Activated CD8-positive, alpha-beta memory T cell treated with anti-CD3 and anti-CD28 coated beads, Interleukin-2, amount 50 U/mL, for 4 hours (primary cell): ENCODE measurements at places on chromosomes 1 and 21.

DNA sequence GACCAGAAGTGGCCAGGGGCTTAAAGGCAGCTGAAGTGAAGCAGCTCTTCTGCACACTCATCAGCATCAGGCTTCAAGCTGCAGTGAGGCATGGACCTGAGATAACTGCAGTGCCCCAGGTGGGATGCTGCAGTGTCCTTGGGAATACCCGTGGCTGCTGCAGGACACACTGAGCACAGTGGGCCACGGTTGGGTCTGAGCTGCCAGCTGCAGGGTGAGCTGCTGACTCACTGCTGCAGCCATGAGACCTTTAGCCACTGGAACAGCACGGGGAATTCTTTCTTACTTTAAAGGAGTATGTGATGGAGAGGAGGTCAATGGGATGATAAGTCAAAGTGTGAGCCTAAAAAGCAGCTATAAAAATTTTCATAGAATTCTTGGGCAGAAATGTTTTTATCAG is 102.1 kb downstream of the XCL2 start:
- DNase-seq, result no peak

- DNase-seq, result no peak
Observed at GRCh38 chr1:159081626-159082025, 5.1 kb upstream of the AIM2 start.

GRCh38 chr1:235679005-235679404 is 29.4 kb upstream of the GNG4 start:
- DNase-seq, result no peak

- no peak for DNase-seq
Observed at GRCh38 chr1:55318116-55318817, 103.1 kb upstream of the USP24 start.

DNA sequence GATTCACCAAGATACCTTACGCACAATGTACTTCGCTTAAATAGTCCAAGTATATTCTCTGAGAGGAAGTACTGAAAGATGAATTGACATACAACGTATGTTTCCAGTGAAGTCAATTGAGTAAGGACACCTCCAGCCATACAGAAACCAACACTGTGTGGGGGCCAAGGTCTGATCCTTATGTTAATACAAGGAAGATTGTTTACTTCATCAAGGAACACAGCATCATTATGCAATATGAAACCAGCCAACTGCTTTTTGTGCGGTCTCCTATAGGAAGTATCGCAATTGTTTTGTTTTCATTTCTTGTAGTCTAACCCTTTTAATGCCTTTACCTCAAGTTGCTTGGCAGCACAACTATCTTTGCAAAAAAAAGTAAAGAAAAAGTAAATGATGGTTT is 28.2 kb upstream of the TEKT2 start:
- no peak for DNase-seq

- no peak for DNase-seq
Observed at GRCh38 chr1:115336741-115337140, 1.3 kb downstream of the NGF start.

GRCh38 chr1:36557041-36558000 is 74.6 kb upstream of the CSF3R start:
- no peak for DNase-seq

DNA sequence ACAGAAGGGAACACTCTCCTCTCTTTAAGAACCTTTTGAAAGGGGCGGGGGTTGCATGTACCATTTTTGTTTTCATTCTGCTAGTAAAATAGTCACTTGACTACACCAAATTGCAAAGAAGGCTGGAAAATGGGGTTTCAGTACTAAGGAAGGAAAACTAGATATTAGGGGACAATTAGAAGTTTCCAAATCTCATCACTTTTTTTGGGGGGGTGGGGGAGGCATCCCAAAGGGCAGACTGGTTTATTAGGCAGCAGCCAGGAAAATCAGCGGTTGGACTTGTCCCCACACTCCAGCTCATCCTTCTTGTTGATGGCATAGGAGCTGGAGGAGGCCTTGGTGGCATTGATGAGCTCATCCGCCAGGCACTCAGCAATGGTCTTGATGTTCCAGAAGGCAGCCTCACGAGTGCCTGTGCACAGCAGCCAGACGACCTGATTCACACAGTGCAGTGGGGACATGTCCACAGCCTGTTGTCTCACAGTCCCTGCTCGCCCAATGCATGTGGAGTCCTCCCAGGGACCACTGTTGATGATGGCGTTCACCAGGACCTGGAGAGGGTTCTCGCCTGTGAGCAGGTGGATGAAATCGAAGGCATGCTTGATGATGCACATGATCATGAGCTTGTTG is 1.7 kb upstream of the TMEM50B start:
- no peak for DNase-seq

- DNase-seq, result no peak
Observed at GRCh38 chr1:169529068-169529642, 43.4 kb upstream of the SLC19A2 start.

DNA sequence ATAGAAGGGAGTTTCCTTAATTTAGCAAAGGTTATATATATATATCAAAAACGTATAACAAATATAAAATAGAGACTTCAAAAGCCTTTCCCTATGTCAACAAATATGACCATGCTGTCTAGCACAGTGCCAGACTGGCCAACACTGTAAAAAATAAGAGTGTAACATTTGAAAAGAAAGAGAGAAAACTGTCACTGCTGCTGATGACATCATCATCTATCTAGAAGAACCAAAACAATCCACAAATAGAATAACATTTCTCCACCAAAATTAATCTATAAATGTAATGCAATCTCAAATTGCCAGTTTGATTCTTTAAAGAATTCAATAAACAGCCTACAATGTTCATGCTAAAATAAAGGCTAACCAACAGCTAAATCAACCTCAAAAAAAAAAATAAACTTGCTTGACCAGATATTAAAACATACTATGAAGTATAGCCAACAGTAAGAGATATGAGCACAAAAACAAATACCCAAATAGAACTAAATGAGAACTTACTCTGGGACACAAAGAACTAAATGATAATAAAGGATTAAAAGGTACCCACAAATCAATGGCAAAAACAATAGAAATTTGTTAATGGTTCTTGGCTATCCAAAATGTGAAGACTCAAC is 50.2 kb downstream of the ENAH start:
- no peak for DNase-seq

DNA sequence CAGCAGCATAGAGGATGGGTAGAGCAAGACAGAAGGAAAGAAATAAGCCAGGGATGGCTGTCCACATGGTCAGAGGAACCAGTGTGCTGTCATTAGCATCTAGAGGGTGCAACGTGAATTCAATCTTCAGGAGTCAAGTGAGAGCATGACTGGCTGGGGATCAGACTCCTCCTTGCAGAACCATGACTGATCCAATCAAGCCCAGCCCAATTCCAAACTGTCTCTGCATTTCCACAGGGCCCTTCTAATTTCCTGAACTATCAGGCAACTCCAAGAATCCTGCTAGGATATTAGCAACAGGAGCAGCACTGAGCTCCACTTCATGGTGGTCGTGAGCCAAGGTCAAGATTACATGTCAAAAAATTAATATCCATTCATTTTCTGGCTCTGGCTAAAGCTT is 166.8 kb upstream of the CAMK1G start:
- no peak for DNase-seq

GRCh38 chr1:211813590-211813989 is 17.0 kb downstream of the LPGAT1 start:
- no peak for DNase-seq

DNA sequence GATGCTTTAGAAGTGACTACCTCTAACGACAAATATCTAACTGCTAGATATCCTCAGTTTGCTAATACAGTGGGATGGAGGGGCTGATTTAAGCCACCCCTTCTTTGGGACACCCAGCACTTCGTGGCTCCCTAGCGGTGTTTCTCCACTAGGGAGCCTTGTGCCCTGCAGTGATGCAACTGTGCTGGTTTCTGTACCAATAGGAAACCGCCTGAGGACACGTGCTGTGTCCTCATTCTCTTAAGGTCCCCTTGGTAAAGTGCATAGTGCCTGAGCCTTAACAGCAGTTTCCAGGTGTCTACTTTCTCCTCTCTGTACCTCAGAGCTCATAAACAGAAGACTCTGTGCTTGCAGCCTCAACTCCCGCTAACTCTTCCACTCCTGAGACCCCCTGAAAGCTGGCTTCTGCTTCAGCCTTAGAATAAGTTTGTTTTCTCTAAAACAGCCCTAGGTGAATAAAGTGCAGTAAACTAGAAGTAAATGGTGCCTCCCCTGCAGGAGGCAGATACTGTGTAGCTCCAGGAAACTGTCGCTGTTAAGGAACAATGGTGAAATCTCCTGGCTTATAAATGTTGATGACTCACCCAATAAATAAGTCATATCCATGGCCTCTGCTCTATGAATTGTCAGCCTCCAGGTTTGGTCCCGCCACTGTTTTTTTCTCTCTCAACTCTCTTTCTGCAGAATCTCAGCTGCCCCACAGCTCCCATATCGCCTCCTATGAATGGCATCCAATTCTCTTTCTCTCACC is 130.4 kb downstream of the AK5 start:
- no peak for DNase-seq

- DNase-seq, result peak; percentile 81
Observed at GRCh38 chr1:156114101-156114918, at the start of gene LMNA. Gene LMNA, plus strand, starts transcription at chr1:156114711. Its CDS starts 208 bp downstream, at chr1:156114919.

- DNase-seq, result peak; percentile 18
Observed at GRCh38 chr1:101081496-101082488, 56.2 kb upstream of the DPH5 start.

GRCh38 chr1:87274851-87275250 is 53.8 kb upstream of the LMO4 start:
- DNase-seq, result no peak

- DNase-seq, result no peak
Observed at GRCh38 chr1:37861151-37861550, 1.8 kb upstream of the MTF1 start.

- DNase-seq, result no peak
Observed at GRCh38 chr21:29418813-29419212, 120.1 kb downstream of the BACH1 start.

DNA sequence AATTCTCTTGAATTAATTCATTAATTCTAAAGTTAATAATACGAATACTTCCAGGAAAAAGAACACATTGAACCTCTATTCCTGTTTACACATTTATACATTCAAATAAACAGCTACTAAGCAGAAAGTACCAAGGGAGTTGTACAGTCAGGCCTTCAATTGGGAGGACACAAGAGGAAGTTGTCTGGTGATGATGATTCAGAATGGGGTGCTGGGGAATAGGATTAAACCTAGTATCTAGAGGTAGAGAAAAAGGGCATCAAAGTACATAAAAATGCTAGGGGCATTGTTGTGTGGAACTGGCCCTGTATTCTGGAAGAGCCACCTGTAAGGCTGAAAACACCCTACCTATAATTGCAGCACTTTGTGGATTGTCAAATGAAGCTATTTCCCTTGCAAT is 71.7 kb upstream of the MROH9 start:
- no peak for DNase-seq

DNA sequence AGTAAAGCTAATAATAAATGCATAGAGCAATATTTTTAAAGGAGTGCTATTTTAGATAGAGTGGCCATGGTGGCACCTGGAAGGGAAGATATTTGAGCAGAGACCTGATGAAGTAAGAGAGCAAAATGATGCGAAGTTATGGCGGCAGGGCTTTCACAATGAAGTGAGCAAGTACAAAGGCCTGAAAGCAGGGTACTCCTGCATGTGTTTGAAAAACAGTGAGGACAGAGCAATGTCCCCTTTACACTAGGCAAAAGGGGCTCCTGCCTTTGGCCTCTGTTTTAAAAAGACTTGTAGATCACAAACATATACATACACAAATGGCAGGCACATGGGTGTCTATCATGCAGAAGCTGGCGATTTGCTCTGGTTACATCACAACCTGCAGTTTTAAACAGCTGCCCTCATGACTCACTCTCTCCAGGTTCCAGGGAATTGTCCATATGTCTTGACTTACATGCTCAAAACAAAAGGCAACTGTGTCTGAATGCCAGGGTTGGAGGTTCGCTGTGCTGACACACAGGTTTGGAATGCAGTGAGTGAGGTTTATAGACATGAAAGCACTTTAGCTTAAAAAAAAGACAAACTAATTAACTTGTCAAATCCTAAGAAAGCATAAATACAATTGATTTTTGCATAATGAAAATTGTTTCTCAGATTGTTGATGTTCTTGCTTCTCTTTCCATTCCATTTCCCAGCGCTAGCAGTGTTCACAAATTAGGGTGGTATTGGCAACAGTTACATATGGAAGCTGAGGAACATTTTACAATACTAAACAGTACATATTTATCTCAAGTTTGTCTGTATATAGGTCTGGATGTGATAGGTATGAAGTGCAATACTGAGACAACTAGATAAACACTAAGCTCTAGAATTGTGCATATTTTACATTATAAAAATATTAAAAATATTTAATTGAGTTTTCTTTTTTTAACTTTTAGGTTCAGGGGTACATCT is 313.9 kb downstream of the BARHL2 start:
- DNase-seq, result no peak

DNA sequence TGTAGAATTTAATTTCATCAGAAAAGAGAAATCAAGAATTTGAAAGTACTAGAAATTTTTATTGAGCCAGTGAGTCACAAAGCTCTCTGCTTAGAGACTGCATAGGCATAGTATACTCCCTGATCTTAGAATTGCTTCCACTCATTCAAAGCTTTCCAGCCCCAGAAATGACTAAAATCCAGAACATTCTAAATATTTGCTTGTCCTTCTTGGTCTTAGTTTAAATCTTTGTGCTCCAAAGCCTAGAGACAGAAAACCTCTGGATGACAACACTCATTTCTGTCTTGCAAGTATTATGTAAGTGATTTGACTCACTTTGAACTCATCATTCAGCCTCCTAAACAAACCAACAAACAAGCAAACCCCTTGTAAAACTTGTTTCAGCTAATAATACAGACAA is 74.2 kb downstream of the PTPRC start:
- no peak for DNase-seq

- DNase-seq, result no peak
Observed at GRCh38 chr1:202923533-202923932, 3.5 kb downstream of the KLHL12 start.

- DNase-seq, result no peak
Observed at GRCh38 chr21:38438462-38438893, 59.8 kb downstream of the ERG start.

DNA sequence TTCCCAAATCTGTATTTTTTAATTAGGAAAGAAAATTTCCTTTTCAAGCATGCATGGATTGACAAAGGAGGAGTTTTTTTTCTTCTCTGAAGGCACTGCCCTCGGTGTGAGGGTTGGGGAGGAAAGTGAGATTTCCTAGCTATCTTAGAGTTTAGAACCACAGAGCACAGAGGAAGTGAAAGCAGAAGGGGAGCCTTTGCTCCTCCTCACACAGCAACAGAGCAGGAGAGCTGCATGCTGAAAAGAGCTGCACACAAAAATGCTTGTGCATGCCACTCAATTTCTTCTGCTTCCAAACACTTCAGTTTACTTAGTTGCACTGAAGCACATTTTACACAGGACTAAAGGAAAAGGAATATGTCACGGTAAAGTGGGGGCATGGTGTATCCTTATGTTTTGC is 308.1 kb downstream of the GPATCH2 start:
- DNase-seq, result no peak

DNA sequence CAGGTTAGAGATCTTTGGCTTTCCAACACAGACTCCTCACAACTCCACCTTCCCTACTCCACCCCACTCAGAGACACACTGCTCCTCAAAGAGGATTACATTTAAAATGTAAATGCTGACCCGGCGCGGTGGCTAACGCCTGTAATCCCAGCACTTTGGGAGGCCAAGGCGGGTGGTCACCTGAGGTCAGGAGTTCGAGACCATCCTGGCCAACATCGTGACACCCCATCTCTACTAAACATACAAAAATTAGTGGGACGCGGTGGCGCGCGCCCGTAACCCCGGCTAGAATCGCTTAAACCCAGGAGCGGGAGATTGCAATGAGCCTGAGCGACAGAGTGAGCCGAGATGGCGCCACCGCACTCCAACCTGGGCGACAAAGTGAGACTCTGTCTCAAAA is 1.8 kb upstream of the ANP32E start:
- DNase-seq, result no peak

- no peak for DNase-seq
Observed at GRCh38 chr1:11026052-11026451, 13.6 kb downstream of the TARDBP start.
